ENCODE measurements at places on chromosomes 7 and 10. TPM values are rescaled to one million over a fixed set of nuclear protein-coding genes. Genes with fewer than 3 reads are reported as not detected.

Gene CFAP46
- 1.8 TPM for total RNA-seq

Gene YAE1
- total RNA-seq = 18.2 TPM

Gene CYP2E1
- total RNA-seq = 0.11 TPM

Gene C10orf105
- not detected for total RNA-seq

Gene CFAP70
- total RNA-seq = 0.13 TPM

Gene CHAT
- not detected for total RNA-seq

Gene TMEM236
- 0.05 TPM for total RNA-seq

Gene PPP1R17
- total RNA-seq = not detected

Gene TTYH3
- total RNA-seq = 58.2 TPM

Gene LBX1
- total RNA-seq = not detected

Gene DDC
- 0.67 TPM for total RNA-seq

Gene MOGAT3
- not detected for total RNA-seq

Gene ZNF438
- total RNA-seq = 1.9 TPM

Gene OPALIN
- total RNA-seq = not detected

Gene MYPN
- total RNA-seq = 2.0 TPM

Gene CPVL
- total RNA-seq = 0.18 TPM

Gene SLC13A1
- not detected for total RNA-seq

Gene PRPS1L1
- not detected for total RNA-seq

Gene SPAG6
- total RNA-seq = not detected

Gene SAP25
- 0.66 TPM for total RNA-seq

Gene KAZALD1
- 2.9 TPM for total RNA-seq

Gene FOXP2
- not detected for total RNA-seq

Gene CDK14
- total RNA-seq = 0.13 TPM

Gene CRHR2
- 0.05 TPM for total RNA-seq

Gene TNS3
- 70.2 TPM for total RNA-seq

Gene ADIRF
- total RNA-seq = not detected

Gene MPP7
- 0.09 TPM for total RNA-seq

Gene CD36
- total RNA-seq = not detected

Gene CEP55
- total RNA-seq = 73.3 TPM

Gene PPP1R3C
- total RNA-seq = 20.7 TPM

Gene EXOSC1
- 56.3 TPM for total RNA-seq

Gene RBP3
- total RNA-seq = not detected

Gene ECD
- 27.2 TPM for total RNA-seq

Gene LRRN3
- 0.02 TPM for total RNA-seq

Gene IDI2
- total RNA-seq = not detected

Gene PHYHIPL
- total RNA-seq = 0.59 TPM

Gene IGFBP1
- total RNA-seq = 72.9 TPM

Gene PSTK
- total RNA-seq = 3.4 TPM
